ENCODE measurements at places on chromosomes 7 and 10.

- no peak for DNase-seq
Observed at GRCh38 chr10:17765602-17766001, 13.6 kb downstream of the TMEM236 start.

DNA sequence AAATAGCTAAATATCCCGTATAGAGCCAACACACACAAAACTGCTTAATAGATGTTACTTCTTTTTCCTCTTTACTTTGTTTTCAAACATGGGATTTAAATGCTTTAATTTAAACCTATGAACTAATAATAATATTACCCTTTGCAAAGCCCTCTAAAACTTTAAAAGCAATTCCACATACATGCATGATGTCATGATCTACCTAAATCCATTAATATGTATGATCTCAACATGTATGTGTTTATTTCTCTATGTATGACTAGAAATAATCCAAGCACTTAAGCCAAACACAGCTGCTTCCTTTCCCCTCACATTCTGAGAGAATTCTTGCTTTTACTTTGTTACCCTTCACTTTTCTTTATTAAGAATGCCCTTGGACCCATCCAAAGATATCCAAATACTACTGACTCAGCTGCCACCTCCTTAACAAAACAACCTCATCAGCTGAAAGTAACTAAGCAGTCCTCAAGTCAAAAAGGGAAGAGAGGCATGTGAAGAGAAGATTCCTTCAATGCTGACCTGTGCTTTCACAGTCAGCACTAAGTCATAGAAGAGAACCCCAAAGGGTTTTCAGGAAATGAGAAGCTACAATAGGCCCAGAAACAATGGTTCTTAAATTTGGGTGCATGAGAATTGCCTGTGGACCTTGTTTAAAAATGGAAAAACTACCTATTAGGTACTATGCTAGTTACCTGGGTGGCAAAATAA is 266.4 kb upstream of the LRGUK start:
- no peak for DNase-seq

DNA sequence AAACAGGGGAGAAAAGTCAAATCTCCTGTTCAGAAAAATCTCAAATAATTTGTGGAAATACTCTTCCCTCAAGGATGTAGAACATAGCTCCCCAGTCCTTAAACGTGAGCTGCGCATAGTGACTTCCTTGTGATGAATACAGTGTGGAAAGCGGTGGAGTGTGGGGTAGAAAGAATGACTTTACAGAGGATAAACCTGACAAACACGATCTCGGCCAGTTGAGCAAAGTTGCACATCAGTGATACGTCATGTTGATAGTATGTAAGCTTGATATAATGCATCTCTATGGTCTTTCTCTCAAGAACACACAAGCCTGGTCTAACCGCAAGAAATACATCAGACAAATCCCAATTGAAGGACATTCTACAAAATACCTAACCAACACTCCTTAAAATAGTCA is 32.0 kb upstream of the ZCCHC24 start:
- DNase-seq: no peak

- no peak for DNase-seq
Observed at GRCh38 chr10:618229-618989, 71.1 kb downstream of the DIP2C start.

GRCh38 chr7:24504836-24505235 is 68.4 kb upstream of the PALS2 start:
- DNase-seq: no peak

GRCh38 chr7:78254726-78255055 is 456.1 kb downstream of the PHTF2 start:
- DNase-seq: no peak
